ENCODE measurements at places on chromosomes 4 and X.

DNA sequence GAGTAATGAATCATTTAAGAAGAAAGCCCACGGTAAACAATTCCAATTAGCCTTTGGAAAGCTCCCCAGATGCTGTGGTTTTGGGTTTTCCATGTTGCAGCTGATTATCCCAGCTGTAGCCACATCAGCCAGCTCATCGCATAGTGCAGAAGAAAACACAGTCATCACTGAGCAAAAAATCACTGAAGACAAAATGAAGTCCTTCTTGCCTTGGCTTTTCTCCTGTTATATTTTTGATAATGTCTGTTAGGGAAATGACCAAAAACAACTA, 193.0 kb upstream of the C1QTNF7 start:
- DNase-seq: peak; percentile 46

DNA sequence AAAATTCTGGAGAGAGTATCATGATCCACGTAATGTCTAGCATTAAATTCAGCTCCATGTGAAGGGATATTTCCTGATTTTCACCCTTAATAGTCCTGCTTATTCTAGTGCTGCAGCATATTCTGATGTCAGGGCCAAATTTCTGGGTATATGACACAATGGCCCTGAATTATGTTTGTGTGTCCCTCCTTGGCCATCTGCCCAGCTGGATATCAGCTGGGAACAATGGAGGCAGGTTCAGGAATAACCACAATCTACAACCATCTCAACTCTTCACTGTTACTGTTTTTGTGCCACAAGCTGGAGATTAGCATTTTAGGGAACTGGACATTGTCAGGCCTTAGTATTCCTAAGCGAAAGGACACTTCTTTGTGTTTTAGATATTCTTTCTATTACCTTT, 3.5 kb downstream of the GLRB start:
- DNase-seq: no peak

DNA sequence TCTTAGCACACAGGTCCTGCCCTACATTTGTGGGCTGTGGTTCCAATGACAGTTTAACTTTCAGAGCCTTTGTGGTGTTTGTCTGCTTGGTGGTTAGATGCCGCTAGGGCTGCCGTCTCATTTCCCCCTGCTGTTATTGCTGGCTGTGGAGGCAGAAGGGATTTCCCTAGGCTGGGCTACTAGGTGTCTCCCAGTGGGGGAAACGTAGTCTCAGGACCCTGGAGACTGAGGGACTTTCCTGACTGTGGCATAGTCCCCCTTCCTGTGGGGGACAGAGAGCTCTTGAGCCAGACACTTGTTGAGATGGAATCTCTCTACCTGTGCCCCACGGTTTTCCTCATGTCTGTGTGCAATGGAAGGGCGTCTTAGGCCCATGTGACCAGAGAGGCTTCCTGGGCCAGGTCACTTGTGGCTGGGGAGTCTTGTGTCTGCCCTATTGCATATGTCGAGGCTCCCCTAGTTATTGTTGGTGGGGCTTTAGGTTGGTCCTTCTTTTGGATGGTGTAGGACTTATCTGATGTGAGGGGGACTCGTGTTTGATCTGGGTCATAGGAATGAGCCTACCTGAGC, 68.2 kb downstream of the ARHGAP10 start:
- no peak for DNase-seq

DNA sequence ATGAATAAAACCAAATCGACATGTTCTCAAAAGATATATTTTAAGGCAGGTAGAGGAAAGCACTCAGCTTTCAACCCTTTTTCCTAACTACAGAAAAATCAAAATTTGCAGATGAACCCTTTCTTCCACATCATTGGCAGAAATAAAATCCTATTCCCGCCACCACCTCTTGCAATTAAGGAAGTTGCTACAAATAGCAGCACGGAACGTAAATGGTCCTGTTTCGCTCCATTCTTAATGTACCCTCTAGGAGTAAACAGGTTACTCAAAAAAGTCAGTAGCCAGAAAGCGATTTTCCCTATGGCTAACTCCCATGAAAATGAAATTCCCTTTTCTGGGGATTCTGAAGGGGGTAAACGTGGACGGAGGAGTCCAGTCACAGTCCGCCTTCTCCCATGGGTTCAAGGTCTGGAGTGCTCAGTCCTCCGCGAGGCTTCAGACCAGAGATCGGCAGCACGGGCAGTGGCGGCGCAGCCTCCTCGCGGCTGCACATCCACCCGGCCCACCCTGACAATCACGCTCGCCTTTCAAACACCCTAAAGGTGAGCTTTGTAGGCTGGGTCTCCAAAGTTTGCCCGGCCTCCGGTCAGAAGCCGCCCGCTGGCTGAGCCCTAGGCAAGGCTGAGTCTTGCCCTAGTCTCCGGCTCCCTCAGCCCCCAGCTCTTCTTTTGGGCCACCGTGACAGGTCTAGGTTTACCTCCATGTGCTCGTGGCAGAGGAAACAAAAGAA, 1.8 kb downstream of the ATP11C start:
- peak; percentile 52 for DNase-seq

- no peak for DNase-seq
Measured at GRCh38 chrX:18890049-18890381, 93.9 kb downstream of the PHKA2 start.

- no peak for DNase-seq
Measured at GRCh38 chr4:38449506-38450174, 214.4 kb upstream of the KLF3 start.

- DNase-seq: no peak
Measured at GRCh38 chrX:143648705-143649104, 12.8 kb upstream of the SLITRK4 start.

DNA sequence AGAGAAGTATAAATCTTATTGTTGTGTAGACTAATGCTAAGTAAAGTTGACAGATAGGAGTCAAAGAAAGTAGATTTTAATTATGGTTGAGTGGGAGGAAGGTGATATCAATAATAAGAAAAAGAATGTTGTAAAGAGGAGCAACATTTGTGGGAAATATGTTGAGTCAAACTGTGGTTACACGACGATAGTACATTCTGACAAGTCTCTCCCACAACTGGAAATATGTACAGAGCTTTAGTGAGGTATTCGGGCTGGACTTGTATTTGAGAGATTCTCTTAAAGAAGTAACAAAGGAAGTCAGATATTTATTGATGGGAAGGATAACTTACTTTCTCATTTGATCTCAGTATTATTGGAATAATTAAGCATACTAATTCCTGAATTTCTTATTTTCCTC, 525.3 kb upstream of the MAGEB2 start:
- no peak for DNase-seq

DNA sequence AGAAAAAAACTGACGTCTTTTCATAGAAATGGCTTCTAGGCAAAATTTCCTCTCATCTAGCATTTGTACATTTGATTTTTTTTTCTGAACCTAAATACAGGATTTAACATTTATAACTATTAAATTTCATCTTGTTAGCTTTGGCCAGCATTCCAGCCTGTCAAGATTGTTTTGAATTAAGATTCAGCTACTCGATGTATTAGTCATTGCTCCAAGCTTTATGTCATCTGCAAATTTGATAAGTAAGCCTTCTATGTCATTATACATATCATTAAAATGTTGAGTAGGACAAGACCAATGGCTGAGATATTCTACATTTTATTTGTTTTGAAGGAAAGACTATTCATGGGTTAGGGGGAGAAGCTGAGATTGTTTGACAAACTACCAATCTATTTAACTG, 46.7 kb downstream of the DDX53 start:
- no peak for DNase-seq

DNA sequence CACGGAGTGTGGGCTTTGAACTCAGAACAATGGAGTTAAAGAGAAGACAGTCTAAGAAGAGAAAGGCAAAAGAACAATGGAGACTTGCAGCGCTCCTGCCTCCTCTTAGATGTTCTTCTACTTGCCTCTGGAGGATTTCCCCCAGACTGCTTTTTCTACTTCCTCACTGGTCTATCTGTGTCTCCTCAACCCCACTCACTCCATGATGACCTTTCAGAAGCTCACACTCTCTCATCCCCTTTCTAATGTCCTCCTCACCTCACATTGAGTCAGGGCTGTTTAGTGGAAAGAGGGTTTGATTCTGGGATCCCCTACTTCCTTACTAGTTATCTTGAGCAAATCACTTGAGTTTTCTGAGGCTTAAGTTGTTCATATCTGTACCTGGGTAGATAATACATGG, 12.2 kb upstream of the HERC6 start:
- DNase-seq: no peak

- no peak for DNase-seq
Measured at GRCh38 chr4:151930372-151930771, 169.6 kb upstream of the GATB start.

GRCh38 chrX:138886769-138887168, 175.3 kb upstream of the FGF13 start:
- no peak for DNase-seq

- peak; percentile 18 for DNase-seq
Measured at GRCh38 chr4:80221161-80221560, 23.9 kb downstream of the PRDM8 start.

- no peak for DNase-seq
Measured at GRCh38 chrX:111338095-111338698, 67.9 kb upstream of the CAPN6 start.

- no peak for DNase-seq
Measured at GRCh38 chr4:164221631-164222030, 532.3 kb upstream of the SMIM31 start.

- no peak for DNase-seq
Measured at GRCh38 chrX:41332005-41332404, 2.0 kb upstream of the DDX3X start.

- DNase-seq: peak; percentile 33
Measured at GRCh38 chr4:16029262-16029661, 54.6 kb downstream of the PROM1 start.

- DNase-seq: no peak
Measured at GRCh38 chrX:15151267-15152186, 118.4 kb downstream of the ASB9 start.

DNA sequence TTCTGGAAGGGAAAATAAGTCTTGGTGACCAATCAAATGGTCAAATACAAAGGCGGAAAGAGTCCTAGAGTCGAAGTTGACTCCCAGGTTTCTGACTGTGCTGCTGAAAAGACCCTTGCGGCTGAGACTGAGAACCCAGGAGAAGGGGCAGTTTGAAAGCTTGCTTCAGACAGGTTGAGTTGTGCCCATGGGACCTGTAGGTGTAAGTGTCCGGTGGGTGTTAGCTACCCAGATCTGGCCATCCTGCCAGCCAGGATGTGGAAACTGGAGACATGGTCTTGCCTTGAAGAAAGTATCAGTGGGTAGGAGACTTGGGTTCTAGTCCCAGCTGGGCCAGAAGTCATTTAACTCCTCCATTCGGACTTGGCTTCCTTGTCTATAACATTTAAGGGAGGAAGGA, 275.2 kb downstream of the EVC2 start:
- DNase-seq: no peak

- peak; percentile 89 for DNase-seq
Measured at GRCh38 chrX:37349221-37350033, at the start of gene PRRG1. PRRG1 (plus strand) TSS chrX:37349364; CDS start chrX:37406250, 56,886 bp downstream.

DNA sequence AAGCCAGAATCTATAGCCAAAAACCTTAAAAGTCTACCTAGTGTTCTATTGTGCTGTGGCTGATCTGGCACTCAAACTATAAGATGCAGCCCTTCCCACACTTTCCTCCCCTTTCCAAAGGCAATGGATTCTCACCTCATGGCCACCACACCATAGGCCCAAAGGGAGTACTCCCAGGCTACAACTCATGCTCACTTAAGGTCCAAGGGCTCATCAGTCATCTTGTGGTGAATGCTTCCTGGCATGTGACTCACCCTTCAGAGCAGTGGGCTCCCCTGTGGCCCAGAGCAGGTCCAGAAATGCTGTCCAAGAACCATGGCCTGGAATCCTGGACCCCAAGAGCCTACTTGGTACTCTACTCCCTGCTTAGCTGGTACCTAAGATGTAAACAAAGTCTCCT, 181.0 kb downstream of the CHRDL1 start:
- DNase-seq: no peak

DNA sequence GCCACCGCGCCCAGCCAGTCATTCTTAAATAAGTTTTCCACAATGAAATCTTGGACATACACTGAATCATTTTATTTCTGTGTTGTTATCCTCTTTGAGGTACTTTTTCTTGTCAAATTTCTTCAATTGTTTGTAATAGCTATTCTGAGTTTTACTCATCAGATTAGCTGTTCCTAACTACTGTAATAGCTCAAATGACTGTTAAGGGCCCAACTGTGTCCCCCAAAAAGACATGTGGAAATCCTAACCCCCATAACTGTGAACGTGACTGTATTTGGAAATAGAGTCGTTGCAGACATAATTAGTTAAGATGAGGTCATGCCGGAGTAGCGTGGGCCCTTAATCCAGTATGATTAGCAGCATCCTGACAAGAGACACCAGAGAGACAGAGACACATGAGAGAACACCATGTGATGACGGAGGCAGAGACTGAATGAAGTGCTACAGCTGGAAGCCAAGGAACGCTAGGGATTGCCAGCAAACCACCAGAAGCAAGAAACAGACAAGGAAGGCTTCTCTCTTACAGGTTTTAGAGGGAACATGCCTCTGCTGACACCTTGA, 22.9 kb downstream of the ACOT9 start:
- DNase-seq: no peak

GRCh38 chrX:132592880-132593279, 104.0 kb upstream of the MBNL3 start:
- peak; percentile 11 for DNase-seq

DNA sequence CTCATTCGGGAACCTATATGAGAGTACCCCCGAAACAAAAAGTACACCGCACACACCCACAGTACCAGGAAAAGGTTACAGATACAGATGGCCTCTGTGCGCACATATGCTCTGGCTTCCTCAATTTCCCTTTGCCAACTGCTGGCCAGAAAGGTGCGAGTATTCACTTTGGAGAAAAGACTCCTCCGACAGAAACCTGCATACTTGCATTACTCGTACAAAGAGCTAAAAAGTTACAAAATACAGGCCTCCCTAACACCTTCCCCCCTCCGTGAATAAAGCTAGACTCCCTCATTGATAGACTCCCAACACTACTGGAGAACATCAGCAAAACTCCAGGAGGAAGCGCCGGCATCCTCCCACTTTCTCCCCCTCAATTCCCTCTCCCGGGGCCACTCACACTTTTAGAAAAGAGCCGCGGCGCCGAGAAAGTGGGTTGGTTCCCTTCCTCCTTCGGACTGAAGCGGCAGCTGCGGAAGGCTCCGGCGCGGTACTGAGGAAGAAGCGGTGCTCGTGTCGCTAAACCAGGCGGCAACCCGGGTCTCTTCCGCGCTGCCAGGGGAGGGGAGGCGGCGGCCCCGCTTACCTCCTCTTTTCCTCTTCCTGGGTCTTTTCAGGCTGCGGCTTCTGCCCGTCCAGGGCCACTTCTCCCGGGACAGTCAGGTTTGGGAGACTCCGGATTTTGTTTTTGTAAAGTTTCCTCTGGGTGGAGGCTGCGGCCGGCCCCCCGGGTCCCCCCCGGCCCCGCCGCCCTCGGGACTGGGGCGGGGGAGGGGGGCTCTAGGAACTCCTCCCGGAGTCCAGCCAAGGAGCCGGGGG, 1.1 kb downstream of the FBXW7 start:
- peak; percentile 71 for DNase-seq

All from eye (tissue), 1 donor.